ENCODE measurements at places on chromosomes 11 and 22. TPM values are rescaled to one million over a fixed set of nuclear protein-coding genes. Genes with fewer than 3 reads are reported as not detected.
A peak's percentile ranks its signal among the peaks of the same experiment; 100 is the strongest.

GRCh38 chr22:36136988-36137387 lies 23.6 kb downstream of the APOL3 start:
- H3K27me3 ChIP-seq: peaks cover 5% of the 10 kb centered on the region
- H3K4me1 ChIP-seq: peaks cover 4% of the 10 kb centered on the region
- H3K27ac ChIP-seq: peak overlapping the region; percentile 63
- DNase-seq: no peak
- H3K4me3 ChIP-seq: no peak overlapping the region

- peaks cover 6% of the 10 kb centered on the region for H3K27me3 ChIP-seq
- no peaks in the 10 kb centered on the region for H3K36me3 ChIP-seq
- no peak overlapping the region for H3K27ac ChIP-seq
- no peak overlapping the region for H3K4me3 ChIP-seq
- H3K4me1 ChIP-seq: peaks cover 5% of the 10 kb centered on the region
Measured at GRCh38 chr22:19779011-19779421, 18.4 kb downstream of the TBX1 start.

DNA sequence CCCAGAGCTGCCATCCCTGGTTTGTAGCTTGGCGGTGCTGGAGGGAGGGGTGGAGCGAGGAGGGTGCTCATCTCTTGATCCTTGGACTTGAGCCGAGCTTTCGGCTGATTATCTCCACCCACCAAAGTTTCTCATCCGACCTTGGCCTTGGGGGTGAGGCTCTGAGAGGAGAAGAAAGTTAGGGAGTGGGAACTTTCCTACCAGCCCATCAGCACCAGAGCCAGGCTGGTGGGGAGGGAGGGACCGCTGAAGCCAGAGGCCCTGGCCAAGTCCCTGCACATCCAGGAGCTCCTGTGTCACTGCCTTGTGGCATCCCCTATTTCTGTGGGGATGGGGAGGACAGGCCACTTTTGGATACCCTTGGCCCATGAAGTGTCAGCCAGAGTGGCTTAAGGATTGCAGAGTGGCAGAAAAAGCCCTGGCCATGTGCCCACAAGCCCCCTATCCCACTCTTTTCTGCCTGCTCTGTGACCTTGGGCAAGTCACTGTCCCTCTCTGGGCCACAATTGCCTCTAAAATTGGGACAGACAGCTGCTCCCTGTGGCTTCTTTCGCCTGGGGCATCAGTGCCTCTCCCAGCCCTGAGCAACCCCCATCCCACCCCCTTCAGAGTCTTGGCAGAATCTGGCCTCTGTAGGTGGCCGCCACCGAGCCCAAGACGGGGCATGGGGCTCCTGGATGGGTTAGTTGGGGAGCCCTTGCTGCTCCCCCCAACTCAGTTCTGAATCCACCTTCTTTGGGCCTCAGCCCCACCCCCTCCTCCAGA lies 10.3 kb downstream of the KCTD17 start:
- H3K27me3 ChIP-seq: no peaks in the 10 kb centered on the region
- H3K36me3 ChIP-seq: no peaks in the 10 kb centered on the region
- H3K4me1 ChIP-seq: no peaks in the 10 kb centered on the region

GRCh38 chr22:23752090-23752691 lies 1.3 kb upstream of the ZNF70 start:
- H3K27ac ChIP-seq: no peak overlapping the region
- DNase-seq: no peak
- no peaks in the 10 kb centered on the region for H3K27me3 ChIP-seq
- H3K4me1 ChIP-seq: no peaks in the 10 kb centered on the region
- no peak overlapping the region for H3K4me3 ChIP-seq

Gene RPL3
- total RNA-seq: 2,627 TPM
